ENCODE measurements at places on chromosomes 4 and X.
A peak's percentile ranks its signal among the peaks of the same experiment; 100 is the strongest.

GRCh38 chr4:25013756-25014661, 16.7 kb downstream of the LGI2 start:
- DNase-seq = no peak

DNA sequence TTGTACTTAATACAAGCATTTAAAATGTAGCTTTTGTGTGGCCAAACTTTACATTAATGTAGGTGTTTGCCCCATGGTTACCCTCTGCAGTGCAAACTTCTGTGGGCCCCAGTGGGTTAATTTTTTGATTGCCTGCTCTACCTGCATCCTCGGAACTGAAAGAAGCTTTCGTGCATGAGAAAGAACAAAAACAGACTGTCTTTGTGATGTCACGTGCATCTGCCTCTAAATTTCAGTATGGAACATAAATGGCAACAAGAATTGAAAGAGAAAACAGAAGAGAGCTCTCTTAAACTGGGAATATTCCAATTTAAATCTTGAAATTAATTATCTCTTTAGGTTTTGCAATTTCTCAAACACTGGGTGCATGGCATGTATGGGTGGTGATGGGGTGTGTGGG, 182.4 kb upstream of the LCORL start:
- DNase-seq = no peak

- DNase-seq = no peak
These were observed 113.3 kb upstream of the H2AZ1 start for GRCh38 chr4:100063355-100063754.

DNA sequence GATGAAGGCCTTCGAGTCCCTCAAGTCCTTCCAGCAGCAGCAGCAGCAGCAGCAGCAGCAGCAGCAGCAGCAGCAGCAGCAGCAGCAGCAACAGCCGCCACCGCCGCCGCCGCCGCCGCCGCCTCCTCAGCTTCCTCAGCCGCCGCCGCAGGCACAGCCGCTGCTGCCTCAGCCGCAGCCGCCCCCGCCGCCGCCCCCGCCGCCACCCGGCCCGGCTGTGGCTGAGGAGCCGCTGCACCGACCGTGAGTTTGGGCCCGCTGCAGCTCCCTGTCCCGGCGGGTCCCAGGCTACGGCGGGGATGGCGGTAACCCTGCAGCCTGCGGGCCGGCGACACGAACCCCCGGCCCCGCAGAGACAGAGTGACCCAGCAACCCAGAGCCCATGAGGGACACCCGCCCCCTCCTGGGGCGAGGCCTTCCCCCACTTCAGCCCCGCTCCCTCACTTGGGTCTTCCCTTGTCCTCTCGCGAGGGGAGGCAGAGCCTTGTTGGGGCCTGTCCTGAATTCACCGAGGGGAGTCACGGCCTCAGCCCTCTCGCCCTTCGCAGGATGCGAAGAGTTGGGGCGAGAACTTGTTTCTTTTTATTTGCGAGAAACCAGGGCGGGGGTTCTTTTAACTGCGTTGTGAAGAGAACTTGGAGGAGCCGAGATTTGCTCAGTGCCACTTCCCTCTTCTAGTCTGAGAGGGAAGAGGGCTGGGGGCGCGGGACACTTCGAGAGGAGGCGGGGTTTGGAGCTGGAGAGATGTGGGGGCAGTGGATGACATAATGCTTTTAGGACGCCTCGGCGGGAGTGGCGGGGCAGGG, 568 bp downstream of the HTT start:
- DNase-seq = peak; percentile 24

DNA sequence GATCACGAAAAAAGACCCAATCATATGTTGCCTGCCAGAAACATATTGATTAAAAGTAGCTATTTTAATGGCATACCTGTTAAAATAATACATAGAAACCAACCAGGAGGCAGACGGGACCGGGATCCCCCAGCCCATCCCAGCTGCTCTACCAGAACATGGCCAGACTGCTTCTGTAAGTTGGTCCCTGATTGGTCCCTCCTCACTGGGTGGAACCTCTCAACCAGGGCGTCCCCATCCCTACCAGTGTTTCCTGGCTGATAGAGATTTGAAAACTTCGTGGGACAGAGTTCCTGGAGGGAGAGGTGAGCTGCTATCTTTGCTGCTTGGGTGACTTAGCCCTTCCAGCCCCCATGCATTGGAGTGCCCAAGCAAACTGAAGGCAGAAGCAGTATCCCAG, 256.2 kb downstream of the TRAM1L1 start:
- DNase-seq = no peak

DNA sequence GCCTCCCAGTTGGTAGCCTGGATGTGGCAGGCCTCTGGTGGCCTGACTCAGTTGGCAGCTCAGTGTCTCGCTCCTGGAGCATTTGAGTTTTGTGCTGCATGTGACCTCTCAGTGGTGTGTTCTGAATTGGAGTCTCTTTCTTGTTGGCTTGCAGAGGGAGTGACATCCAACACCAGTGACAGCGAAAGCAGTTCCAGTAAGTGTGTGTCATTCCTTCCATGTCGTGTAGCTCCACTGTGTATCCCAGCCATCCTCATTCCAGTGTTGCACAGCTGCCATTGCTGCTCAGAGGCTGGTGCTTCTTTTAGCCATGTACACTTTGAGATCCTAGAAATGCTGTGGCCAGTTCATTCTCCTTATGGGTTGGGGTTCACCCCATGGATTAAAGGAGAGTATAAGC, 52.4 kb downstream of the DLG3 start:
- no peak for DNase-seq

DNA sequence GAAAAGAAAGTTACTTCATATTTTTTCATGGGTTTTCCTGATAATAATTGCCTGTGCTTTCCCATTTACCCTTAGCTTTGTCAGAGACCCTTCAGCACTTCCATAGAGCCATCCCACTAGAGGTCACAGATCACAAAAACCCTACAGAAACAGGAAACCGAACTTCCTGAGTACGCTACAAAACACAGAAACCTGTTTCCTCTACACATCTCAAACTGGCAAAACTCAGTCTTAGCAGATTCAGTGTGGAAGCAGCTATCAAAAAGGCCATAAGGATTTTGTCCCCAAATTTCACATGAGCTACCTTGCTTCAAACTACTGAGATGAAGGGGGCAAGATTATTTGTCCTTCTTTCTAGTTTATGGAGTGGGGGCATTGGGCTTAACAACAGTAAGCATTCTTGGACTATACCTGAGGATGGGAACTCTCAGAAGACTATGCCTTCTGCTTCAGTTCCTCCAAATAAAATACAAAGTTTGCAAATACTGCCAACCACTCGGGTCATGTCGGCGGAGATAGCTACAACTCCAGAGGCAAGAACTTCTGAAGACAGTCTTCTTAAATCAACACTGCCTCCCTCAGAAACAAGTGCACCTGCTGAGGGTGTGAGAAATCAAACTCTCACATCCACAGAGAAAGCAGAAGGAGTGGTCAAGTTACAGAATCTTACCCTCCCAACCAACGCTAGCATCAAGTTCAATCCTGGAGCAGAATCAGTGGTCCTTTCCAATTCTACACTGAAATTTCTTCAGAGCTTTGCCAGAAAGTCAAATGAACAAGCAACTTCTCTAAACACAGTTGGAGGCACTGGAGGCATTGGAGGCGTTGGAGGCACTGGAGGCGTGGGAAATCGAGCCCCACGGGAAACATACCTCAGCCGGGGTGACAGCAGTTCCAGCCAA, at the start of gene MMRN1:
Gene MMRN1 (plus strand): TSS at position 206 of the 902 bp plus-strand sequence. CDS start 118 bp downstream, at position 324.
- DNase-seq = no peak

DNA sequence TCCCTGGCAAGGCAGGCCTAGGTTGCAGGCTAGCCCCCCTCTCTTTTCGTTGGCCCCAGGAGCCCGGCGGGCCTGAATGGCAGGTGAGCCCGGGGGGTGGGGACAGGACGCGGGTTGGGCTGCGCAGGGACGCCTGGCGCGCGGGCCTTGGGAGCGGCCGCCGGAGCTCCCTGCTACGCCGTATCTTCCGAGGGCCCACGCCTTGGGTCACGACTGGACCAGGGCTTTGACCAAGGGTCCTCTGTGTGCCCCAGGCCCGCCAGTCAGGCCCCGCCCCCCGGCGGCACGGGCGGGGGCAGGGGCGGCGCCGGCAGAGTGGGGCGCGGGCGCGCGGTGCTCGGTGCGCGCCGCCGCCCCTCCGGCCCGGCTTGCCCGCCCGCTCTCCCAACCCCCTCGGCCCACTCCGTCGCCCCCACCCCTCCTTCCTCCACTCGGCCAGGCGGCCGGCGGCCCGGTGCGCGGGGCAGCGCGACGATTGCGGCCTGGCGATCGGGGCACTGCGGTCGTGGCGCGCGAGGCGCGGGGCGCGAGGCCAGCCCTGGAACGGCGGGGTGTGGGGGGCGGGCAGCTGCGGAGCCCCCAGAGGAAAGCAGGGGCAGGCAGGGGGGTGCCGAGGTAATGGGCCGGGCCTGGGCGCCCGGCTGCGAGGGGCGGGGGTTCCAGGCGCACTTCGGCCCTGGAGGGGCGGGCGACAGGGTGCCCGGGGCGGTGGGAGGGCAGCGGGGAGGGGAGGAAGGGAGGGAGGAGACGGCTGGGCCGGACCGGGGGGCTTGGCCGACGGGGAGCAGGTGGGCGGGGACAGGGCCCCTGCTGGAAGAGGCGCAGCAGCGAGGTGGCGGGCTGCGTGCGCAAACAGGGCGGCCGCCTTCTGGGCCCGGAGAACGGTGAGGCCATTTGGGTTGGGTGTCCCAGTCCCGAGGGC, at the start of gene PRRG3:
Gene PRRG3 (plus strand): TSS at position 798 of the 922 bp plus-strand sequence. CDS start 3,357 bp downstream, outside the sequence.
- no peak for DNase-seq

DNA sequence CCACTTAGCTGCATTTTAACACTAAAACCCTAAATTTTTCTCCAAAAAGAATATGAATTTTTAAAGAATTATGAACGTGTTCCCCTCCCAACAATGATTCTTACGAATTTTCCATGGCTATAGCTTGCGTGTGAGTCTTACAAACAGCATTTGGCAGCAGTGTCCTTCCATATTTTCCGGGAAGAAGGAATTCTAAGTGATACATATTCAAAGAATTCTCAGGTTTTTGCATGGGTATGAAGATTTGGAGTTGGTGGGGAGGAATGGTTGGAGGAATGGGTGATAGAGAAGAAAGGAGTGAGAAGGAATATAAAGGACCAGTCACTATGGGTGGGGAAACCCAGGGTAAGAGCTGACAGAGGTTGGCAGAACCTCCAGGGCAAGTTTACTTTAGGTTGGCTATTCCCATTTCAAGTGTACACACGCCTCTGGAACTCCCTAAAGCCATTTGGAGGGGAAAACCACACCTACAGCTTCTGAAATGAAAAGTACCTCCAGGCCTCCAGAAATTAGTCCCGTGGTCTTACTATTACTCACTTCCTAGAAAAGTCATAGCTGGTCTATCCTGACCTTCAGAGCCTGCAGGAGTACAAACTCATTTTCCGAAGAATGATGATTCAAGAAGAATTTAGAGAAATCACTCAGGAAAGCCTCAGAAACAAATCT, 420.8 kb upstream of the DIPK2B start:
- no peak for DNase-seq

DNA sequence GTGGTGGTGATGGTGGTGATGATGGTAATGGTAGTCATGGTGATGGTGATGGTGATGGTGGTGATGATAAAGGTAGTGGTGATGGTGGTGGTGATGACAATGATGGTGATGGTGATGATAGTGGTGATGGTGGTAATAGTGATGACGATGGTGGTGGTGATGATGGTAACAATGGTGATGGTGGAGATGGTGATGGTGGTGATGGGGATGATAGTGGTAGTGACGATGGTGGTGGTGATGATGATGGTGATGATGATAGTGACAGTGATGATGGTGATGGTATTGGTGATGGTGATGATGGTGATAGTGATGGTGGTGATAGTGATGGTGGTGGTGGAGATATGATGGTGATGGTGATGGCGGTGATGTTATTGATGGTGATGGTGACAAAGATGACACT, 108.4 kb upstream of the NKX1-1 start:
- no peak for DNase-seq

GRCh38 chr4:88458104-88458740, 1.3 kb downstream of the HERC5 start:
- no peak for DNase-seq

GRCh38 chr4:176671532-176671931, 121.2 kb downstream of the VEGFC start:
- DNase-seq = no peak

GRCh38 chr4:145097331-145097820, 620 bp downstream of the ANAPC10 start:
- no peak for DNase-seq

DNA sequence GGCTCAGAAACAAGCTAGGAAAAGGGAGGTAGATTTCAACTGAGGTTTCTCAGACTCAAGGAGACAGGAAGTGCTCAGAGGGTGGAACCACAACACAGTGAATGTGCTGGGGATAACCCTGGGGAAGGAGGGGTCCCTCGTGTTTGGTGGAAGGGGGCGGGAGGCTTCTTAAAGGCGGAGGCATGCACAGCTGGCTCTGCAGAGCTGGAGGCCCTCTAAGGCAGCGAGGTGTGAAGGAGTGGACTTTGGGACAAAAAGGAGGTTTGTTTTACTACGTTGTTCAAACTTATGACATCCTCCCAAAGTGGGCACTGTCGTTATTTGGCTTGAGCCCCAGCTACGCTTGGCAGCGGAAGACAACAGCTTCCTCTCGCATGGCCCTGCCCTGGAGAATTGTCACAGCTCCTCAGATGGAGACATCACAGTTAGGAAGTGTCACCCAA, 21.7 kb upstream of the MTM1 start:
- DNase-seq = no peak

DNA sequence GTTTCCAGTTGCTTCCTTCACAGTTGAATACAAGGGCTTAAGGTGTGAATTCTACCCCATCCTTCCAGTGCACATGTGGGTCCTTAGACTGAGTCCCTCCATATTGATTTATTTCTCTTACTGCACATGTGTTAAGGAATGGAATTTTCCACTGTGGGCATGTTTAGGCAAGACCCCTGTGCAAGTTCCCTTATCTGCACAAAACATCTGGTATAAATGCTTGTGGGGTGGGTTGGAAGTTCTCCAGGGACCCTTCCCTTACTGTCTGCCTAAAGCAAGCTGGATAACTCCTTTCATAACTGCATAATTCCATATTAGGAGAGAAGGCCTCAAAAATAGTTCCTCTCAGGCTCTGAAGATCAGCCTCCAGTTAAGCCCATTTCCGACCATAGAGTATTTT, 570.9 kb downstream of the ADGRL3 start:
- no peak for DNase-seq
